ENCODE measurements at places on chromosomes 1 and 21.

DNA sequence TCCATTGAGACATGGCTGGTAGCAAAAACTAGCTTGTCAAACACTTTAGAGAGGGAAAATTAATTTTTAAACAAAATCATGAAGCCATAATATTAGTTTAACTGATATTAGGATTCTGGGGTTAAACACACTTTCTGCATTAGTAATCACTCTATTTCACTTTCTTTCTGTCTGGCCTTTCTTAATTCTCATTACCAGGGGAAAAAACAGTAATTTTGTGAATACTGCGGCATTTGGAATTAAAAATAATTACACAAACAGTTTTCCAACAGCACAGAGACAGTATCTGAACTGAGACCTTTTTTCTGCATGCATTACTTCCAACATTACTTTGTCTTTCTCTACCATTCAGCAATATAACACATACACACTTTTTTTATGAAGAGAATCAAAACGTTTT lies 190.6 kb downstream of the MRPL39 start:
- no peak for DNase-seq

GRCh38 chr1:171217658-171218443 lies 30.4 kb upstream of the FMO1 start:
- DNase-seq: no peak

- DNase-seq: no peak
Measured at GRCh38 chr1:84919461-84919970, 26.5 kb upstream of the LPAR3 start.

- DNase-seq: no peak
Measured at GRCh38 chr1:98792123-98792522, 130.6 kb downstream of the SNX7 start.

GRCh38 chr1:173050865-173051264 lies at the start of gene TNFSF18:
Gene TNFSF18 (minus strand): TSS chr1:173050941. CDS start chr1:173050896, 45 bp downstream.
- DNase-seq: peak; percentile 78

GRCh38 chr21:41777951-41778815 lies 11.3 kb upstream of the RIPK4 start:
- peak; percentile 35 for DNase-seq

GRCh38 chr1:111803951-111804350 lies 48.2 kb downstream of the DDX20 start:
- DNase-seq: no peak

DNA sequence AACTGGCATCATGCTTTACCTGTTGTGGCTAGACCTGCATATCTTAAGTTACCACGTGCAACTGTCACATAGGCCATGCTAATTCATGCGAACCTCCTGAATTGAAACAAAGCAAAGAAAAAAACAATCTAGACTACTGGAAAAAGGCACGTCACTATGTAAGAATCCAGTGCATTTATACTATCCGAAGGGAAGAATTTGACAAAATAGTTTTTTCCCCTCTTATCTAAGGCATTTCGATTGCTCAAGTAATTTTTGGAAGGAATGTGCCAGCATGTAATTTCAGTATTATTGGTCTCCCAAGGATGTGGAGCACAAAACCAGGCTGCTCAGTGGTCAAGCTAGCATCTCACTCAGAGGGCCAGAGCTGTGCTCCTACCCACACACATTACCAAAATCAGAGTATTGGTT lies 31.5 kb upstream of the C1orf198 start:
- DNase-seq: no peak

DNA sequence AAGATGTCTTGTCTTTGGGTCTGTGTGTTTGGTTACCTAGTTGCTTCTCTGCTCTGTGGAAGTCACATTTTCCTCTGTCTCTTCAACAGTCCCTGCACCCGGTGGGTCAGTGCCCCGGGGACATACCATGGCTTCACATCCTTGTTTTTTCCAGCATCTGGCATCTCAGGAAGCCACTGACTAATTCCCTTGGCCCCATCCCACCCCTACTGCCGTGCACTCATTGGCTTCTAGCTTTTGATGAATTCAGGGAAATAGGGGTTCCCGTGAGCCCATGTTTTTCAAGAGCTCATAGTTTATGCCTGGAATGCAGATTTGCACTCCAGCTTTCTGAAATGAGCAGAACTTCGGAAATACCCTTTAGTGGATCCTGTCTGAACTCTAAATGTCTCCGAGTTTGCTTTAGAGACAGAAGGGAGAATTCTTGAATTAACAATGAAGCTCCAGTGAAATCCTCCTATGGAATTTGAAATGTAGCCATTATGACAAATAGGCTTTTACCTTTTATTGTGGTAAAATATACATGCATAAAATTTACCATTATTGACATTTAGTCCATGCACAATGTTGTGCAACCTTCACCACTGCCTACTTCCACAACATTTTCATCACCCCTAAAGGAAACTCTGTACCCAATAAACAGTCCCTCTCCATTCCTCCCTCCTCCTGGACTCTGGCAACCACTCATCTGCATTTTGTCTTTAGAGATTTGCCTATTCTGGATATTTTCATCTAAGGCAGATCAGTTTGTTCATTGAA lies 67.5 kb downstream of the CLIC6 start:
- DNase-seq: no peak

DNA sequence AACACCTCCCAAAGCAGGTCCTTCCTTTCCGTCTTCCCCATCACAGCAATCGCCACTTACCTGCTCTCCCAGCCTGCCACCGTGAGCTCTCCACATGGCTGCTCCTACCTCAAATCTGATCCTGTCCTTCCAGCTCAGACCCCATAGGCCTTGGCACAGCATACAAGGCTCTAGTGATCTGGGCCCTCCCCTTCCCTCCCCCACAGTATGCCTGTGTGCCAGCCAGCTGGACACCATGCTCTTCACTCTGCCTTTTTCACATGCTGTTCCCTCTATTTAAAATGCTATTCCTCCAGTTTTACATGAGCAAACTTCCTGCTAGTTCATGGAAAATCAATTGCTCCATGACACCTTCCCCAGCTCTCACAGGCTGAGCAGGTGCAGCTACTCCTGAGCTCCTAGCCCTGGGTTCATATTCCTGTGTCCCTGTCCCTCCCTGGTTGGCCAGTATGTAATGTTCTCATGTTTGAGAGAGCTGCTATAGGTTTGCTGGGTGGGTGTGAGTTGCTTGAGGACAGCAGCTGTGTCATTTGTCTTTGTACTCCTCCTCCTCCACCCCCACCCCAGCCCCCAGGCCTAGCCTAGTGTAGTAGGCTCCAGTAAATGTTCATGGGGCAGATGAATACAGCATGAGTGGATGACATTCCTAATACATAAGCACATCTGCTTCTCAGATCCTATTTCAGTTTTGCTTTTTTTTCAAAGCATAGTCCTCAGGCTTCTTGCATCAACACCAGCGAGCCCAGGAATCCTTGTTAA lies 6.3 kb upstream of the TNNT2 start:
- DNase-seq: no peak

GRCh38 chr1:240234485-240235210 lies 143.0 kb downstream of the FMN2 start:
- no peak for DNase-seq

GRCh38 chr1:43402089-43402865 lies 12.6 kb downstream of the SZT2 start:
- no peak for DNase-seq

DNA sequence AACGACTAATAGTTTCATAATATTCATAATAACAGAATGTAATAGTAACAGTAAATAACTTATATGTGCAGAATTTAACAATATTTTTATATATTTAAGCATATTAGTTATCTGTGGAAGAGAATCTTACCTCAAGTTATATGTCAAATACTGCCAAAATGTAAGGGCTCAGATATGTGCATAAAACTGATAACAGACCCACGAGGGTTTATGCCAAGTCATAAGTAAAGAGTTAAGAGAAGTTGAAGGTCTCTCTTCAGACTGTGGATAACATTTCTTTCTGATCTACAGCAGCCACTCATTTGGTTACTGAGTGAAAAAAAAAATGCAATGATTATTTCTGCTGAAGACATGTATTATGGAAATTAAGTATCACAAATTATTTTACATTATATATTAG lies 1167.8 kb upstream of the NCAM2 start:
- DNase-seq: no peak

DNA sequence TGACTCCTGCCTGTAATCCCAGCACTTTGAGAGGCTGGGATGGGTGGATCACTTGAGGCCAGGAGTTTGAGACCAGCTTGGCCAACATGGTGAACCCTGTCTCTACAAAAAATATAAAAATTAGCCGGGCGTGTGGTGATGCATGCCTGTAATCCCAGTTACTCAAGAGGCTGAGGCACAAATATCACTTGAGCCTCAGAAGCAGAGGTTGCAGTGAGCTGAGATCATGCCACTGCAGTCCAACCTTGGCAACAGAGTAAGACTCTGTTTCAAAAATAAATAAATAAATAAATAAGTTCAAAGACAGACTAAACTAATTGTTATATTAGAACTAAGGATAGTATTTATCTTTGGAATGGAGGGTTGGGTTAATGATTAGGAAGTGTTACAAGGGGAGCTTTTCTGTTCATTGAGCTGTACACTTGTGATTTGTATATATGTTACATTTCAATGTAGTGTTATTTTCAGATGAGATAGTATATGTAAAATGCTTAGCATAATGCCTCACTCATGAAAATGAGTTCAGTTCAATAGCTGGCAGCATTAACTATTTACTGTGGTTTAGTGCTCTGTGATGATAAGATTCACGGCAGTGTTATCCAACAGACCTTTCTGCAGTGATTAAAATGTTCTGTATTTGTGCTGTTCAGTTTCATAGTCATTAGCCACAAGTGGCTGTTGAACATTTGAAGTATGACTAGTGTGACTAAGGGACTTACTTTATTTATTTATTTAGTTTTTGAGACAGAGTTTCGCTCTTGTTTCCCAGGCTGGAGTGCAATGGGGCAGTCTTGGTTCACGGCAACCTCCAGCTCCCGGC lies 47.7 kb downstream of the OSBPL9 start:
- DNase-seq: no peak

DNA sequence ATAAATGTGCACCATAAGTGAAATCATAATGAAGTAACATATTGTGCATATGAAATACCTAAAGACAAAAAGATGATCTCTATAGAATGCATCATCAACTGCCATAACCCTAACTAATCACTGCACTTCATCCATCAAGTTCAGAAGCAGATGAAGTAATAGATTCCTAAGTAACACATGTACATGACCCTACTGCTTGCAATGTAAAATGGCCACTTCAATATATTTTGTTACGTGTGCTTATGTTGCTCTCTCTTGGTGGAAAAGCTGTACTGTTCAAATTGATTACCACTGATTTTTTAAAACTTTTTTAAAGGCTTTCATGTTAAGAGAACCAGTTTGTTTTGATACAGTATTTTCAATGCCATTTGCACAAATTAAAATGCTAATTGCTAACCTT lies 141.8 kb downstream of the TTLL7 start:
- DNase-seq: no peak

DNA sequence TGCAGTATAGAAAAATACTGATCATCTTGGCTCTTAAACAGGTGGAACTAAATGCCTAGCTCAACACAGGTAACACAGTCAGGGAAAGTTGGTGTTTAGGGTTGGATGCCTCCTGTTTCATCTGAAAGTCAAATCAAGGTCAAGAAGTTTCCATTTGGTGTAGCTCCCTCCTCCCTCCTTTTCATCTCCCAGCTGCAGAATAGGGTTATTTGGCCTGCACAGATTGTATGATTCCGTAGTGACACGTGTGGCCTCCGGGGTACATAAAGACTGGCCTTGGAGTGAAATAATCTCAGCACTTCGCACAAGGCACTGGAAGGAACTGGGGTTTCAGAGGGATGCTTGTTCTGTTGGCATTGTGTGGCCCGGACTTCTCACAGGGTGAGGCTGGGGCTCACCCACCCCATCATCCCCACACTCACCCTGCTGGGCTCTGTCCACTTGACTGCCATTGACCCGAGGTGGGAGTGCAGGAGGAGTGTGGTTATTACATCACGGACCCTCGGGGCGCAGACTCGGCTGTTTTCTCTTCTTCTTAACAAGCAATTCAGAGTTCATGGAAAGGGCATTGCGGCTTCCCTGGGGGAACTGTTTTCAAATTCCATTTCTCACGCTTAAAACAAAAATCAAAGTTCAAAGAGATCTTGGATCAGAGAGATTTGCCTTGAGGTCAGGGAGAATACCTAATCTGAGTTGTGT lies 18.4 kb downstream of the IGSF5 start:
- DNase-seq: no peak

- no peak for DNase-seq
Measured at GRCh38 chr1:232519186-232519585, 110.7 kb downstream of the SIPA1L2 start.

DNA sequence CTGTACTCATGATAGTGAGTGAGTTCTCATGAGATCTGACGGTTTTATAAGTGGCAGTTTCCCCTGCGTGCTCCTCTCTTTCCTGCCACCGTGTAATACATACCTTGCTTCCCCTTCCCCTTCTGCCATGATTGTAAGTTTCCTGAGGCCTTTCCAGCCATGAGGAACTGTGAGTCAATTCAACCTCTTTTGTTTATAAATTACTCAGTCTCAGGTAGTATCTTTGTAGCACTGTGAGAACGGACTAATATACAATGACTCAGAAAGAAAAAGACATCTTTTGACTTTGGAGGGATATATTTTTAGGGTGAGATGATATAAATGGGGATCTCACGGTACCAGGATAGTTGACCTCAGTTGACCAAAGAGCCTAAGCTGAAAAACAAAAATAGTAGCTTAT lies 74.7 kb upstream of the BACH1 start:
- no peak for DNase-seq

- DNase-seq: no peak
Measured at GRCh38 chr21:38861989-38862683, 56.4 kb downstream of the ETS2 start.

DNA sequence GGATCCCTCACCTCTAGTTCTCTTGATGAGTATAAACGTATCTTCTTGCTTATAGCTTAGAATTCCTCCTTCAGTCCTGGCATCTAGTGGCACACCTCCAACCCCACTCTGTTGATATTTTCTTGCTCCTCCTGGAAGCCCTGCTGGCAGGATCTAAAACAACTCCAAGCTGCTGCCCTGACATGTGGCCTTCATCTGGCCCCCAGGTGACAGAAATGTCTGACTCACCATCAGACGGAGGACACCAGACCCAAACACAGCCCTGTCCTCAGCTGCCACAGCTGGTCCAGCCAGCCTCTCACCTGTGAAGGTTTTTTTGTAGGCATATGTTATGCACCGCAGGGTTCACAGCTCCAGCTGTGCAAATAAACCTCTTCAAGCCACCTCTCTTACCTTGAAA lies 53.4 kb downstream of the KRTAP19-8 start:
- no peak for DNase-seq

DNA sequence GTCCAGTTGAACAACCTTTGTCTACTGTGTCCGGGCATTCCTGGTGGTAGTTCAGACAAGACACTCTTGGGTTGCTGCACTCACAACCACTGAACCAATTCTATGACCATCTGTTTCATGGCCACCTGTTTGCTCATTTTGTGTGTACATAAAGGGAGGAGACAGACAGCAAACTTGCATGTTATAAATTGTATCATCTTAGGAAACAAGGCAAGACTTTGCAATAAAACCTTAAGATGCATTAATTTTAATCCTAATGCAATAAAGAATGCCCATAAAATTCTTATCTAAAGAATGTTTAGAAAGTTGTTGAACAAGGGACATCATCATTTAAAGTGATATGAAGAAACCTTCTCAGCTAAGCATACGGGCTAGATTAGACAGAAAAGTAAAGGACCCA lies 34.8 kb downstream of the ADAM30 start:
- DNase-seq: no peak

GRCh38 chr1:154133256-154133655 lies 21.6 kb downstream of the NUP210L start:
- DNase-seq: no peak

Measured in pulmonary artery endothelial cell (primary cell).